Stimulated activated CD8-positive, alpha-beta memory T cell treated with anti-CD3 and anti-CD28 coated beads, Interleukin-4, amount 100 ng/mL, for 4 hours (primary cell): ENCODE measurements at places on chromosomes 12 and 14.

DNA sequence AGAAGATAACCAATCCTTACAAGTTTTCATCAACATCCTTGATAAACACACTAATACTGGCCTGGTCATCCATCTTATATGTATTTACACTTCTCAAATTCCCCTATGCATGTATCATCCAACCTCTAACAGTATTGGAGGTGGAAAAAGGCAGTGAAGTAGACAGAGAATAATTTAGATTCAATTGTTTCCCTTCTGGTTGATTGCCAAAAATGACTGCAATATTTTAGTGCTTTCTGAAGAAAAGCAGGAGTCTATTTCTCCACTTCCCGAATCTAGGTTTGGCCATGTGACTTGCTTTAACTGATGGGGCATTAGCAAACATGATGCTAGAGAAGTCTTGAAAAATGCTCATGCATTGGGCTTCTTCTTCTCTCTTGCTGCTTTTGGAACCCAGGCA is 78.3 kb upstream of the METAP2 start:
- DNase-seq = no peak

DNA sequence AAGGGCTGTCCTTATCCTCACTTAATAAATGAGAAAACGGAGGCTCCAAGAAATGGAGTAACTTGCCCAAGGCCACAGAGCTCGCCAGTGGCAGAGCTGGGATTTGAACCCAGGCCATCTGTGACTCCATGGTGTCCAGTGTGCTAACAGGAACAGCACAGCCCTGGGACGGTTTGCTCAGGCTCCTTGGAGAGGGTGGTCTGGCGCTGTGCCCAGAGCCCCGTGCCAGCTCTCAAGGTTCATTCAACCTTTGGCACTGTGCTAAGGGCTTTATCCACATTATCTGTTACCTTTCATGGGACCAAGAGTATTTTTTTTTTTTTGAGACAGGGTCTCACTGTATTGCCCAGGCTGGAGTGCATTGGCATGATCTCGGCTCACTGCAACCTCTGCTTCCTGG is 8.1 kb downstream of the DAO start:
- no peak for DNase-seq

- DNase-seq = no peak
Measured at GRCh38 chr12:70033310-70033709, 208.3 kb downstream of the MYRFL start.

DNA sequence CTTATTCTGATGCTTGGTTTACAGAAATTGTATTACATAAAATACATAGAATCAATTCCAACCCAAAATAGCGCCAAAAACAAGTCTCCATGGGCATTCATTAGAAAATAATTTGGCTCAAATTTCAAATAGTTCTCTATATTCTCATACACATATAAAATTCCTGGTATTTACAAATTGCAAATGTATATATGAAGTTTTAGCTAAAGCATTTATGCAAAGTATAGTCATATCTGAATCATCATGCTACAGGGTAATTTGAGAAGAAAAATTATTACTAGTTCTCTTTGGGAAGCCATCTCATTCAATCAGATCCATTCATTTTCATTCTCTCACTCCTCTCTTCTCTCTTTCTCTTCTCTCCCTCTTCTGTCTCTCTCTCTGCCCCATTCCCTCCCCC is 257.8 kb downstream of the DPF3 start:
- DNase-seq = no peak

DNA sequence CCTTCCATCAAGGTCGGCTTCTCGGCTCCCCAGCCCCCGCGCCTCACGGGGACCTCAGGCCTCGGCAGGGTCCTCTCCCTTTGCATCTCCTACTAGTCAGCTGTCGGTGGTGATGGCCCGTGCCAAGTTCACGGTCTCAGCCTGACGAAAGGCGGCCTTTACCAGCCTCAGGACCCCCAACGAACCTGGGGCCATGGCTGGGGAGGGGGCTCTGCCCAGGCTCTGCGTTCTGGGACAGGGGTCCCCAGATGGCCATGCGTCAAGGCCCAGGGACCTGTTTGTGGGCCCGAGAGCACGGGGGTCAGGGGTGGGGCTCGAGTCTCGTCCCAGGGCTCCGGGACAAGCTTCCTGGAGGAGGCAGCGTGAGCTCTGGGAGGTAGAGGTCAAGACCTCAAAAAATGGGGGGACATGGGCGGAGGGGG is 32.8 kb upstream of the DEGS2 start:
- no peak for DNase-seq

- DNase-seq = no peak
Measured at GRCh38 chr14:74636424-74637177, 24.6 kb upstream of the LTBP2 start.

GRCh38 chr14:62206456-62206855 is 444.2 kb downstream of the SNAPC1 start:
- DNase-seq = no peak

GRCh38 chr12:84822525-84822924 is 90.1 kb downstream of the SLC6A15 start:
- no peak for DNase-seq

DNA sequence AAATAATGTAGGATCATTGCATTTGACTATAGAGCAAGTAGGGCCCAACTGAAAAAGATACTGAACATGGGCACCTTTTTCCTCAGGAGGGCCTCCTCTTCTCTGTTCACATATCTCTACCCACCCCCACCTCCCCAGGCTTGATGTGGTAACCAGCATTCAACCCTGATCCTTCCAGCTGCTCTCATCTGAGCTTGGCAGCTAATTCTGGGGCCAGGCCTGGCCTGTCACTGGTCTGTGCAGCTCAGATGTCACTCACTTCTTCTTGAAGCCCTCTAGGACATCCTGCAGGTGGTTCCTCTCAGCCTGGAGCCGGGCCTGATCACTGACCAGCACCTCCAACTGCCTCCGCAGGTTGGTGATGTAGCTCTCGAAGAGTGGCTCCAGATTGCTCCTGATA is 2.1 kb downstream of the KRT84 start:
- DNase-seq = no peak

DNA sequence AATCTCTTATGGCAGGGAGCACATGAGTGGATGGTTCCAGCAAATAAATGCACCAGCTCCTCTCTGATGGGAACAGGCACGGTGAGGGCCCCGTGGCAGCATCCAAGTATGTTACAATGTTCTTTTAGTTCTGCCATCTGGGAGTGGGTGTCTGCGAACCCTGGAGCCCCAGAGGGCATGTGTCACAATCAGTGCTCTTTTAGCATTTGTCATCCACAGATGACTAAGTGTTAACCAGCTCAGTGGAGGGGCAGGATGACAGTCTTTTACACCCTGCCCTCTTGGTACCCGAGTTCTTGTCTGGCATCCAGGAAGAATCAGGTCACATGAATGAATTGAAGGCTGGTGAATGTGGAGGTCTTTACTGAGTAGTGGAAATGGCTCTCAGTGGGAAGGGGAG is 560.4 kb upstream of the FLRT2 start:
- DNase-seq = no peak

DNA sequence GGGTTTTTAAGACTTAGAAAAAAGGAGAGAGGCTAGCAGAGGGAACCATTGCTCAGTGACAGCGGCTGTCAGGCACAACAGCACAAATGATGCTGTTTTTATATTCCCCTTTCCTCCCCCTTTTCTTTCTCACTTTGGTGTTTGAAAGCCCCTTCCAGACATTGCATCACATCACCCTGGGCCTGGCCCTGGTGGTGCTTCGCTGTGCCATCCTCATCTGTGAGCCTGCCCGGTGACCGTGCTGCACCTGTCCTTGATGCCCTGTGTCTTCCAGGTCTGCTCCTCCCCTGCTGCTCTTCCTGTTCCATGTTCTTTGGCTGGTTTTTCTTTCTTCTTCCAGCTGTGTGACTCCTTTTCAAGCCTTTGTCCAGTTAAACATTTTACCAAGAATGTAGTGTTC is 24.8 kb downstream of the KLC1 start:
- DNase-seq = no peak

GRCh38 chr12:4178424-4179170 is 95.0 kb upstream of the CCND2 start:
- DNase-seq = no peak

DNA sequence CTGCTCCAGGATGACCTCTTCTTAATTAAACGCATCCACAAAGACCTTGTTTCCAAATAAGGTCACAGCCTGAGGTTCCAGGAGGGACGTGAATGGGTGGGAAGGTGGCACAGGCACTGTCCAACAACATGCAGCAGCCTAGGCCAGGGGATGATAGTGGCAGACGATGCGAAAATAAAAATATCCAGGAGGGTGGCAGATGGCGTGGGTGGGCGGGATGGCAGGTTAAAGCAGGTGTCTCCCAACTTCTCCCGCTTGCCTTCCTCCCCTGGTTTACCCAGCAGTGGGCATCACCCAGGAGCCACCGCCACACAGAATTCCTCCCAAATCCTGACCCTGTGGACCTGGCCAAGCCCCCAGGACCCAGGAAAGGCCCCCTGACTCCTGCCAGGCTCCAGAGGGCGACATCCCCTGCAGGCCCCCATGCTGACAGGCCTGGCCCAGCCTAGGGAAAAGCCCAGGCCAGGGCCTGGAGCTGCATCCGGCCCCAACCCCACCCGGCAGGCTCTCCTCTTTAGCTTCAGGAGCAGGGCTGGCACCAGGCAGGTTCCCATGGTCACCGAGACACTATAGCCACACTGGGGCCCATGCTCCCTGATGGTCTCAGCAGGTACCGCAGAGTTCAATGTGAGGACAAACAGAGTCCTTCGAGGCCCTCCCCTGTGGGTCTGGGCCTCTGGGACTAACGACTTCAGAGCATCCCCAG is 9.7 kb downstream of the NCOR2 start:
- no peak for DNase-seq

- no peak for DNase-seq
Measured at GRCh38 chr14:92456215-92457015, 57.2 kb upstream of the RIN3 start.

DNA sequence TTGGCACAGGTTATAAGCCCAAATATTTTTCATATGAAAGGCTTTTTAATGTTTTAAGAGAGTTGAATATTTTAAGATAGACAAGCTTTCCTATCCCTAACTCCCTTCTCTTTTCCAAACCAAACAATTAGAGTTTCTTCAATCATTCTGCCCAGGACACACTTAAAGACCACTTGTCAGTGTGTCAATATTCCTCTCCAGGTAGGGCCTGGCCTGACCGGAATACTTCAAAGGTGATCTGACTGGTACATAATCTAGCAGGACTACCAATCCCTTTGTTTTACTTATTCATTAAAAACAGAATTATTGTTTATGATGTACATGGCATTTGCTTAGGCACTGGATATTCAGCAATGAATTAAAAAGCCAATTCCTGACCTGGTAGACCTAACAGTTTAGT is 24.2 kb upstream of the SNRPF start:
- no peak for DNase-seq

- no peak for DNase-seq
Measured at GRCh38 chr12:76922866-76923265, 44.0 kb upstream of the CSRP2 start.

GRCh38 chr14:66401449-66402095 is 84.6 kb upstream of the CCDC196 start:
- no peak for DNase-seq

GRCh38 chr12:64739778-64740177 is 19.4 kb downstream of the GNS start:
- no peak for DNase-seq

DNA sequence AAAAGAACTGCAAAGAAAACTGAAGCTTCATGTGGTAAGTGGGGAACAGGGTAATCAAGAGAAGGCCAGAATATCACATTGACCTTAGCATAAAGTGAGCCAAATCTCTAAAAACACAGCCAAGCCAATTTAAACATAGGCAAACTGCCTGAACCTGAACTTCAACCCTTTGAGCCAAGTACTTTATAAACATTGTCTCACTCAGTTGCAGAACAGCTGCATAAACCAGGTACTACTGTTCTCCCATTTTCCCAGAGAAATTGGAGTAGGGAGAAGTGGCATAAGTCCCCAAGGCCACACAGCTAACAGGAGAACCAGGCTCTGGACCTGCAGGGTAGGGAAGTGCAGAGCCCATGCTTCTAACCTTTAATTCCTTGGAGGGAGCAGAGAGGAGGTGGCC is 30.4 kb upstream of the FKBP4 start:
- DNase-seq = no peak

DNA sequence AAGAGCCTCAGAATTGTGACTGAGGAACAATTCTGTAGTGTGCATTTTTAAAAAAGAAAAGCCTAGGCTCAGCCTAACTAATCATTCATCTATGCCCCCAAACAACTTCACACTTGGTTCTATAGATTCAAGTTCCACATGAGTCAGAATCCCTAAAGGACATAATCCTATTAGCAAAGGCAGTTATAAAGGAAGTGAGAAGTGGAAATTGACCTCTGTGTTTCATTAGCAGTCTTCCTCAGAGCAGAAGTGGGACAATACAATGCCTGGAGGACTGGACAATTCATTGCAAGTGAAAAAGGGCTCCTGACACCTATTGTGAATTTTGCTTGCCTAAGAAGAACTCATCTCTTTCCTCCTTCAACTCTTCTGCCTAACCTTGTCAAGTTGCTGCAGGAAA is 222.3 kb downstream of the PTPRO start:
- no peak for DNase-seq

DNA sequence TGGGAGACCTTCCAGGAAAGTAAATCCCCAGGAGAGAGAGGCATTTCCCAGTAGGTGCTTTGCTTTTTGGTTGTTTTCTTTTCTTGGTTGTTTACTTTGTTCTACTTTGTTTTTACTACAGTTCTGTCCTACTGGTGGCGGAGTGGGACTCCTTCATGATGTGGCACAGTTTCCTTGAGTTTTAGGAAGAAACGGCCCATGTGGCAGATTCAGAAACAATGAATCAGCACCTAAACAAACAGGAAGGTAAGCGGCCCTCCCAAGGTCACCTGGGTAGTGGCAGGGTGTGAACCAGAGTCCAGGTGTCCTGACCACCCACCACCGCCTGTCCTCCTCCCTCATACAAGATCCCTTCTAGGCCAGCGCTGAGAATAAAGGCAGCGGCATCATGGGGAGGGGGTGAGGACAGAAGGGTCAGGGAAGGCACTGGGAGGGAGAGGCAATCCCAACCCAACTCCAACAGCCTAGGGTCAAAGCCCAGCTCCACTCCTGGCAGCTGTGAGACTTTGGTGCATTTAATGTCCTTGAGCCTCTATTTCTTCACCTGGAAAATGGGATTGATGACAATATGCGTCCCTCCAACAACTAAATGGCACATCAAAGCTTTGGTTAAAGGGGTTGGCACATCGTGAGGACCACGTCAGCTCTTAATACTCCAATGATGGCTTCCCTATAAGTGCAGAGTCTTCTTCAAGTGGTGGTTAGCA is 111.5 kb upstream of the BCL2L14 start:
- no peak for DNase-seq

DNA sequence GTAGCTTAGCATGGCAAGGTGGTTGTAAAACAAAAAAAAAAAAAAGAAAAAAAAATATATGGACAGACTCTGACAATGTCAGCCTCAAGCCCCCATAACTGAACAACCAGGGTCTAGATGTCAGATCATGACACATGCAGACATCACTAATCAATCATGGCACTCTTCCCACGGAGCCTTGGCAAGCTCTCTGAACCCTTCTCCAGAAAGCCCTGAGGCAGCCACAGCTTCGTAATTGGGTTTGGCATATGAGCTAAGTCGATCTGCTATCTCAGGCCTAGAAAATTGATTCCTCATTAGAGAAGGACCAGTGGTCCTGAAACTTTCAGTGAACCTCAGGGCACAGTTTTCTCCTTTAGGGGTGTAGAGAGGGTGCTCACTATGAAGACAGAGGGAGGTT is 112.2 kb downstream of the GPR135 start:
- no peak for DNase-seq
